ENCODE measurements at places on chromosomes 7 and 10.

DNA sequence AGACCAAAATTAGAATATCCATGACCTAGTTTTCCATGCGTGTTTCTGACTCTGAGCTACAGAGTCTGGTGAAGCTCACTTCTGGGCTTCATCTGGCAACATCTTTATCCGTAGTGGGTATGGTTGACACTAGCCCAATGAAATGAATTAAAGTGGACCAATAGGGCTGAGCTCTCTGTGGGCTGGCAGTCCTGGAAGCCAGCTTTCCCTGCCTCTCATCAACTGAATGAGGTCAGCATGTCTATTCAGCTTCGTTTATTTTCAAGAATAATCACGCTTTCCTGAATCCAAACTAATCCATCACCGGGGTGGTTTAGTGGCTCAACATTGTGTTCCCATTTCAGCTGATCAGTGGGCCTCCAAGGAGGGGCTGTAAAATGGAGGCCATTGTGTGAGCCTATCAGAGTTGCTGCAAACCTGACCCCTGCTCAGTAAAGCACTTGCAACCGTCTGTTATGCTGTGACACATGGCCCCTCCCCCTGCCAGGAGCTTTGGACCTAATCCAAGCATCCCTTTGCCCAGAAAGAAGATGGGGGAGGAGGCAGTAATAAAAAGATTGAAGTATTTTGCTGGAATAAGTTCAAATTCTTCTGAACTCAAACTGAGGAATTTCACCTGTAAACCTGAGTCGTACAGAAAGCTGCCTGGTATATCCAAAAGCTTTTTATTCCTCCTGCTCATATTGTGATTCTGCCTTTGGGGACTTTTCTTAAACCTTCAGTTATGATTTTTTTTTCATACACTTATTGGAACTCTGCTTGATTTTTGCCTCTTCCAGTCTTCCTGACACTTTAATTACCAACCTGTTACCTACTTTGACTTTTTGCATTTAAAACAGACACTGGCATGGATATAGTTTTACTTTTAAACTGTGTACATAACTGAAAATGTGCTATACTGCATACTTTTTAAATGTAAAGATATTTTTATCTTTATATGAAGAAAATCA lies 35.5 kb downstream of the CAV1 start:
- no peak for DNase-seq

DNA sequence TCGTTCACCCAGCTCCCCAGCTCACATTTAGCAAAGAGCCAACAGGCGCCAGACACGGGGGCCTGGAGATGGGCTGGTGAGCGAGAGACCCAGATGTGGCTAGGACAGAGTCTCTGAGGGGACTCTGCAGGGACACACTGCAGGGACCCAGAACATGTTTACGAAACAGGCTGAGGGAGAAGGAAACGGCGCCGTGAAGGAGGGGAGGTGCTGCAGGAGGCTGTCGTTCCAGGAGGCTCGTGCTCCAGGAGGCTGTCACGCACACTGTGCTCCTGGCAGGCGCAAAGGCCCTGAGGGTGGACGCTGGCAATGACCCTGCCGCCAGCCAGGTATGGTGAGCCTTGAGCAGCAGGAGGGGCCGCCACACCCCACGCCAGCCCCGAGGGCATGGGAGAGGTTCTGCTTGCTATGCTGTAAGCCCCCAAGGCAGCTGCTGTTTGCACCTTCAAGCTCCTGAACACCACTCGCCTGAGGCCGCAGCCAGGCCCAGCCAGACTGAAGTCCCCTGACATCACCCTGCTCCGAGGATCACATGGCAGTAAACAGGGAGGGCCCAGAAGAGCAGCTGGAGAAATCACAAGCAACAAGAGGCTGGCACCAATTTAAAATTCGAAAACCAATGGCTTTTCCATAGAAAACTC lies 27.3 kb downstream of the ADAP1 start:
- no peak for DNase-seq

- DNase-seq, result no peak
Observed at GRCh38 chr10:126618466-126618865, 52.0 kb downstream of the C10orf90 start.

DNA sequence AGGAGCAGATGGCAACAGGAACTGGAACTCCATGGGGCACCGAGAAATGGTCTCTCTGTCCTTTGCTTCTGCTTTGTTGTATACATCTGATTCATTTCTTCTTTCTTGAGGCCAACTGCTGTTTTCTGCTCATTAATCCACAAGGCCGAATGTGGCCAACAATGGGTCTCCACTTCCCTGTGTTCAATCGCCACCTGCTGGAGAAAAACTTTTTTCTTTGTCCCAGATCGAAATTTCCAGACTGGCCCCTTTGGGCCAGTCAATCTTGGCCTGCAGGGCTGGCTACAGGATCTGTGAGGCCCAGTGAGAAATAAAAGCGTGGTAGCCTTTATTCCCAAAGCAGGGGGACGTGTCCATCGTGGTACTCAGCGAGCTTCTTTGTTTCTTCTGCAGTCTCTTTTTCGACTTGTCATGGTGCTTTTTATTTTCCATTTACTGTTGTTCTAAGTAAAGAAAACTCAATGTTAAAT lies 58.8 kb downstream of the PARP12 start:
- no peak for DNase-seq

DNA sequence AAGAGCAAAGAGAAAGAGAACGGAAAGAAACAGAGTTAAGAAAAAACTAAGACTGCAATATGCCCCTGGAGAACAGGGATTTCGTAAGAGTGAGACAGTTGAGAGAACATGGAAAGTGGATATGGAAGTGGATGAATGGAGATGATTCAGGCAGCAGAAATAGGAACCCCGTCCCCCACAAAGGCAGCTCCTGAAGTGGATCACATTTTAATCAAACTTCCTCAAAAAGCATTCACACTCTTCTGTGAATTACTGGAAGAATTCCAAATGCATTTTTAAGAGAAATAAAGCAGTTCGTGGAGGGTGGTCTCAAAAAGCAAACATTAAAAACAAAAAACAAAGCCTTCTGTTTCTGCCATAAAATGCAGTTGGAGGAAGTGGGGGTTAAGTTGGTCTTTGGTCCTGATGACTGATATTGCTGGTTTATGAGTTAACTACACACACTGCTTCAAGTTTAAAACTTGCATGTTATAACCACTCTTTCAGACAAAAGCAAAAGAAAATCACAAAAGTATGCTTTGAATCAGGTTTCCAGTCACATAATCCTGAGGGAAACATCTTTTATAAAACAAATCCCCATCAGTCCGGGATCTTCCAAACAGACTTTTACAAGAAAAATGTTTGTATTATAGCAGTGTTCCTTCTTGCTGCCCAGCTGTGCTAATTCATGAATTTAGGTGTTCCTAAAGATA lies 214.3 kb downstream of the FANK1 start:
- DNase-seq, result no peak

GRCh38 chr7:69510114-69510513 lies 88.2 kb upstream of the AUTS2 start:
- DNase-seq, result no peak

GRCh38 chr10:56823849-56824248 lies 462.8 kb upstream of the ZWINT start:
- DNase-seq, result no peak

GRCh38 chr10:93420944-93421825 lies 60.9 kb downstream of the MYOF start:
- DNase-seq, result no peak

GRCh38 chr7:50729962-50730361 lies 52.7 kb downstream of the GRB10 start:
- no peak for DNase-seq

GRCh38 chr7:93736668-93737369 lies 153.7 kb downstream of the TFPI2 start:
- no peak for DNase-seq

DNA sequence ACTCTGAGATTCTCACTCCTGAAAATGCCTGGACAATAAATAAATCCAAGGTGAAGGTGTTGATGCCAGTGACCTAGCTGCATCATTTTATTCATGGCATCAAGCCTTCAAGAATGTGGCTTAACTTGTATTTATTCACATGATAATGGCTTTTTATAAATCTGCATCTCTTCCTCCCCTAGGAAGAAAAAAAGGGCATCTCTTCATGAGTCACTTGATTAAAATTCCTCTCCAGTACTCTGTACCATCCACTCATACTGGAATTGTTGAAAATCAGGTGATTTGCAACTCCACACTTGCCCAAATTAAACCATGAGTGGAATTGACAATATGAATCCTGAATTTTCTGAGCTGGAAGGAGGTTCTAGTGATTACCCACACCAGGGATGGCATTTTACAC lies 30.2 kb downstream of the PTPRE start:
- DNase-seq, result no peak

DNA sequence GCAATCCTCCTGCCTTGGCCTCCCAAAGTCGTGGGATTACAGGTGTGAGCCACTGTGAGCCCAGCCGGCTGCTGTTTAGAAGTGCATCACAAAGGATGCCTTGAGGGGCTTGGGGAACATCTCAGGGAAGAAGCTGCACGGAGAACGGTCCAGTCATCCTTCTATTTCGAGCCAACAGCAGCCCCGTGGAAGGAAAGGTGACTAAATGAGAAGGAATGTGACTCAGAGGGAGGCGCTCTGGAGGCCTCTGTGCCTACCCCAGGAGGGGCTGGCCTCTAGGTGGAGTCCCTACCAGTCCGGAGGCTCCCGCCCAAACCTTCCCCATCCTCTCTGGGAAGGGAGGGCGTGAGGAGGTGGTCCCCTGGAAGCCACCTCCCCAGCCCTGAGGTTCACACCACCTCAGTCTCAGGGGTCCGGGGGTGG lies 76.2 kb downstream of the CTBP2 start:
- DNase-seq, result no peak

DNA sequence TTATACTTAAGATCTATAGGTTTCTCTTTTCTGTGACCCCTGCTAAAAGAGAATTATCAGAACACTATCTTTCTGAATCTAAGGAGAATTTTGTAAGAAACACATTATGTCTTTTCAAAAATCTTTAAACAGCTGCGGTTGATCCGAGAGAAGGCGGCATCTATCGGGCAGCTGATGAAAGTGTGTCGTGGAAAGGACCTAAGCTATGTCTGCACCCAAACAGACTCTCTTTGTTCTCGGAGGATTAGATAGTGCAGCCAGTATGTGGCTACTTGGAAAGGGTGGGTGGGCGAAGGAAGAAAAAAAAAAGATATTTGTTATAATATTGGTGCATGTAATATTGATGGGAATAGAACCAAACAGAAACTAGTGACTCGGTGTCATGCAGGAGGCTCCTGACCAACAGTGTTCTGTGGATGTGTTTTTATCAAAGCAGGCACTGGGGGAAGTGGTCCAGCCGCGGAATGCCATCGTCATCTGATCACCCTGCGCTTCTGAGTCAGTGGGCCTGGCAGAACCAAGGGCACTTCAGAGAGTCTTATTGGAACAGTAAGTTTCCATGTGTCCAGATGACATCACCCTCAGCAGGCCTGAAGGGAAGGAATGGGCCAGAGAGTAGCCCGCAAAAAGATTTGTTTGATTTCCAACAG lies 509.7 kb upstream of the AKR1E2 start:
- DNase-seq, result no peak

DNA sequence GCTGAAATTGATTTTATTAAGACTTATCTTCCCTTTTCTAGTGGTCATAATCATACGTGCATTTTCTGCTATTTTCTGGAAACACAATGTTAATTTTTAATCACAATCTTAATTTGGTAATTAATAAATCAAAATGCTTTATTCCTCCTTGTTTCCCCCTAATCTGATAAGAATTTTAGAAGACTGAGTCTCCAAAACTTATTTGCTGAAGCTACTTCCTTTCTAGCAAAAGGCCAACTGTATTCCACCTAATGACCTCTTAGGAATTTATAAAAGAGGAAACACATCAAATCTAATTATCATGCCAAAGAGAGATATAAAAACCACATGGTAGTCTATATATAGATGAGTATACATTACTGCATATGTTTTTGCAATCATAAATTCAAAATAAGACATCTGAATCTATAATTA lies 140.6 kb downstream of the GNAI1 start:
- no peak for DNase-seq

- DNase-seq, result no peak
Observed at GRCh38 chr7:8070451-8071180, 102.0 kb downstream of the GLCCI1 start.

DNA sequence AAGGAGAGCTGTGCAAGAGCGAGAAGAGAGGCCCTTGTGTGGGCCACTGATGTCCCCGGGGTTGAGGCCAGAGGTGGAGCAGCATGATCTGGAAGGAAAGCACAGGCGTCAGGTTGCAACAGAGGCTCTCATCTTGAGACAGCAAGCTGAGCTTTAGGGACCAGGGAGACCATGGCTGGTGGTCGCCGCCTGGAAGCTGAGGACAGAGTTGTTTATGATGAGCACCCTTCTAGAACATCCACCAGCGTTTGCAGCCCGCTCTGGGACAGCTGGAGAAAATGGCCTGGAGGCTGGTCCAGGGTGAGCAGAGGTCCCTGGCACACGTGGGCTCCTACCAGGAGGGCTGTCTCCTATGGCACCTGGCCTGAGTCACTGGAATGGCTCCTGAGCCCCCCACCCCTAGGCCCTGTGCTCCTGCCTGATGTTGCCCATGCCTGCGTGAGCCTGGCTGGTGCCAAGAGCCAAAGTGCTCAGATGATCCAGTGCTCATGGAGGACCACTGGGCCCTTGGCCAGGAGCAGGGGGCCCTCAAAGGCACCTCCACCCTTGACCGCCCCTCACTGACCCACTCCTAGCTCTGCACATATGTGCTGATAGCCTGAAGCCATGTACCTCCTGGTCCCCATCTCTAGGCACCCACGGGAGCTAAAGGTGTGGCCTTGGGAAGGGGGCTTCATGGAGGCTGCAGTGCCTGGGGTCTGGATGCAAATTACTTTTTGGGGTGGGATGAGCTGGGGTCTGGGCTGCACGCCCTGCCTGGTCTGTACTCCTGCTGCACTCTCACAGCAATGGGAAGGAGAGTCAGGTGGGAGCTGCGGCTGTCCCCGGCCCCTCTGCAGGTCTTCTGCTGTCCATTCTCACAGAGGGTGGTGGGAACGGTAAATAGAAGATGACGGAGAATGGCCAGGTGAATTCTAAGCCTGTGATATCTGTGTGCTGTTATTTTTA lies 40.1 kb upstream of the RET start:
- no peak for DNase-seq

DNA sequence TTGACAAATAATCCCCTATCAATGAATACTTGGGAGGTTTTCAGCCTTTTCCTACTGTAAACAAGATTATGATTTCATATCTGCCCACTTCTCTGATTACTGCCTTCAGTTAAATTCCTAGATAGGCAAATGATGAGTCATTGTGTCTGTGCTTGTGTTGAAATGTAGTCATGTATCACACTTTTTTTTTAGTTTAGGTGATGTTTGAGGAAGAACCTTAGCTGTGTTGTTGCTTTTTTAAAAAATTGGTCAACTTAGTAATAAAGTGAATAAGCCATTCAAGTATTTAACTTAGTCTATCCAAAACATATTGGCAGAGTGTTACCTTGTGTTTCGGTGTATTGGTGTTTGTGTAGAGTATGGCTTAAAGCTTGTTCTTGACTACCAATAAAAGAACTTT lies 60.0 kb downstream of the WAC start:
- no peak for DNase-seq

GRCh38 chr10:89653410-89653869 lies 8.4 kb upstream of the PANK1 start:
- DNase-seq, result no peak

GRCh38 chr7:148264933-148265557 lies 325.5 kb upstream of the C7orf33 start:
- DNase-seq, result no peak
